ENCODE measurements at places on chromosomes 7 and 10. TPM values are rescaled to one million over a fixed set of nuclear protein-coding genes. Genes with fewer than 3 reads are reported as not detected.

The MRM2 gene
- 8.3 TPM for total RNA-seq

The SEPTIN14 gene
- not detected for total RNA-seq

The POLR1F gene
- 9.1 TPM for total RNA-seq

The OR13A1 gene
- total RNA-seq = not detected

The RBP3 gene
- total RNA-seq = not detected

The CNPY1 gene
- not detected for total RNA-seq

The NACAD gene
- 9.6 TPM for total RNA-seq

The RBM20 gene
- total RNA-seq = 5.2 TPM

The GIMAP5 gene
- total RNA-seq = 24.1 TPM

The SEPTIN7 gene
- total RNA-seq = 151 TPM

The AFAP1L2 gene
- total RNA-seq = 29.5 TPM

The MDFIC gene
- total RNA-seq = 27.7 TPM

The STAG3 gene
- not detected for total RNA-seq

The NUTM2A gene
- total RNA-seq = 0.98 TPM

The COL13A1 gene
- not detected for total RNA-seq

The CYP3A5 gene
- total RNA-seq = 80.3 TPM

The AKR1C4 gene
- total RNA-seq = not detected

The PRLHR gene
- 23.1 TPM for total RNA-seq

The HIPK2 gene
- total RNA-seq = 21.9 TPM

The ADAM22 gene
- total RNA-seq = 6.1 TPM

The KLHL7 gene
- total RNA-seq = 21.6 TPM
